Aorta (tissue), 5 donors: ENCODE measurements at places on chromosomes 7 and 10.

DNA sequence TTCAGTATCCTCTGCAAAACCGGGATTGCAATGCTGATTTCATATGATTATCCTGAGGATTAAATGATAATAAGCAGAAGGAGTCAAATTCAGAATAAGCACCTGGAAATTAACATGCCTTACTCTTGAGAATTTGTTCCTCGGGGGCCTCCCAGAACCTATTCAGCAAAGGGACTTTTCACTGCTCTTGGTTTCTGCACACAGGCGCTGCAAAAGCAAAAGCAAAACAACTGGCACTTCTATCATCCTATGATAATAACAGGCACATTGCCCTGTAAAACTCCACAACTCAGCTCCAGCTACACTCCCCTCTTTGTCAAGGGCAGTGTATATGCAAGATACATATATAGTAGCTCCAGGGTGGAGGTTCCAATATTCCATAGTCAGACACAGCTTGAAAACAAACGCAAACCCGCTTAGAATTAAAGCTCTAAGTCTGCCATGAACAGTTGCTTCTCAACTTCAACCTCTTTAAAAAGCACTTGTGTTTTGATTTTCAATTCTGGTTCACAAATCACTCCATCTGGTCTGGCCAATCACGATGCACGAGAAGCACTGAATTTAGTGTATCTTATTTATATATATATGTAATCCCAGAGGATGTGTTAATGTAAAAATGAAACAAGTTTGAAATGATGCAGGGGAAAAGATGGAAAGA lies 119.9 kb upstream of the PTER start:
- no peak for DNase-seq

- DNase-seq = no peak
Observed at GRCh38 chr7:43112941-43113621, 634 bp downstream of the HECW1 start.

DNA sequence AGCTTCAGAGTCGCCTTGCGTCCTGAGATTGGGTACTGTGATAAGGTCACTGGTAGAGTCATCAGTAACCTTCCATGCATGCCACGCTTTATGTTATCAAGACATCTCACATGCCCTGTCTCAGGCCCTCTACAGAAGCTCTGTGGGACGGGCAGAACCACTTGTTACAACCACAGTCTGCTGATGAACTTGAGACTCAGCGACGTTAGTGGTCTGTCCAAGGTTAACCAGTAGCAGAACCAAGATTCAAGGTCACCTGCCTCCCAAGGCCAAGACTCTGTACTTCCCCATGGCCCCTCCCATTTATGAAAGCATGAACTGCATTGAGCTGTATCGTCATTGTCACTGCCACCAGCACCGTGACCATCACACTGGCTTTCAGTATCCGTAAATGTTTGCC lies 15.0 kb downstream of the IQCE start:
- no peak for DNase-seq

- no peak for DNase-seq
Observed at GRCh38 chr7:2688409-2689342, 674 bp downstream of the AMZ1 start.

- no peak for DNase-seq
Observed at GRCh38 chr10:106111246-106111645, 1053.3 kb downstream of the SORCS1 start.

- DNase-seq = no peak
Observed at GRCh38 chr10:96972264-96972663, 140.2 kb downstream of the LCOR start.

- DNase-seq = no peak
Observed at GRCh38 chr7:108395426-108395825, 60.8 kb downstream of the NRCAM start.

DNA sequence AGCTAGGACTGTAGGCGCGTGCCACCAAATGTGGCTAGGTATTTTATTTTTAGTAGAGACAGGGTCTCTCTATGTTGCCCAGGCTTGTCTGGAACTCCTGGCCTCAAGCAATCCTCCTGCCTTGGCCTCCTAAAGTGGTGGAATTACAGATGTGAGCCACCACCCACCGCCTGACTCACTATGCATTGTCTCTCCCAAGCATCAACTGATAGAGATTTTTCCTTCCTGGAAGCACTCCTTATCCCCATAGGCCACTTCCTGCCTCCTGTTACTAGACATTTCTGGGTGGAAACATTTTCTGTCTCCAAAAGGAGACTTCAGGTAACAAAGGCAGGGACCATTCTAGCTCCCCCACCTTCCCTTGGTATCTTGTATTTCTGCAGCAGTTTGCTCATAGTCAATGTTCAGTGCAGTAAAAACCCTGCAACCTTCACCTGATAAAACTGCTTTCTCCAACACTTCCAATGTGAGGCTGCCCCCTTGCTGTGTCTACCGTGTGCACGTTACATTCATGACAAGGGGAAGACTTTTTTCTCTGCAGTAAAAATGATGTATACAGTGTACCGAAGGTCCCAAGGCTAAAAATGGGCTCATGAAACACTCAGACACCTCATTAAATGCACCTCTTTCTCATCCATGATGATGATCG lies 84.9 kb downstream of the NHLRC2 start:
- no peak for DNase-seq
